Dermis blood vessel endothelial cell (primary cell): ENCODE measurements at places on chromosomes 3 and 15.

- DNase-seq, result peak; percentile 54
Observed at GRCh38 chr3:11328196-11328945, 56.2 kb downstream of the ATG7 start.

DNA sequence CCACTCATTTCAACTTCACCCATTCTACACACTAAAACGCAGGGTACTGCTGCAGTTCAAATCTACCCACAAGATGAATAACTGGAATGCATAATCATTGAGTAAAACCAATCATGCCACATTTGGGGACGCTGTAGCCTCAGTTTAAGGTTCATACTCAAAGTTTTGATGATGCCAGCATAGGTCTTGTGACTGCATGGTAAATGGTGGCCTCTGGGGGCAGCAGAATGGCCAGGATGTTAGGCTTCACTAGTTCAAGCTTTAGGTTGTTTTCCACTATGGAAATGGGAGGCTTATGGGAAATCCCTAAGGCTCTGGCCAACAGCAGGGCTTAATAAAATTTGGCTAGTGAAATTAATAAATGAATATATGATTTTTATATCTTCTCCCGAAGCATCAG, 104.3 kb upstream of the TSC22D2 start:
- DNase-seq, result peak; percentile 21

GRCh38 chr3:168157903-168158302, 62.2 kb upstream of the GOLIM4 start:
- DNase-seq, result no peak

DNA sequence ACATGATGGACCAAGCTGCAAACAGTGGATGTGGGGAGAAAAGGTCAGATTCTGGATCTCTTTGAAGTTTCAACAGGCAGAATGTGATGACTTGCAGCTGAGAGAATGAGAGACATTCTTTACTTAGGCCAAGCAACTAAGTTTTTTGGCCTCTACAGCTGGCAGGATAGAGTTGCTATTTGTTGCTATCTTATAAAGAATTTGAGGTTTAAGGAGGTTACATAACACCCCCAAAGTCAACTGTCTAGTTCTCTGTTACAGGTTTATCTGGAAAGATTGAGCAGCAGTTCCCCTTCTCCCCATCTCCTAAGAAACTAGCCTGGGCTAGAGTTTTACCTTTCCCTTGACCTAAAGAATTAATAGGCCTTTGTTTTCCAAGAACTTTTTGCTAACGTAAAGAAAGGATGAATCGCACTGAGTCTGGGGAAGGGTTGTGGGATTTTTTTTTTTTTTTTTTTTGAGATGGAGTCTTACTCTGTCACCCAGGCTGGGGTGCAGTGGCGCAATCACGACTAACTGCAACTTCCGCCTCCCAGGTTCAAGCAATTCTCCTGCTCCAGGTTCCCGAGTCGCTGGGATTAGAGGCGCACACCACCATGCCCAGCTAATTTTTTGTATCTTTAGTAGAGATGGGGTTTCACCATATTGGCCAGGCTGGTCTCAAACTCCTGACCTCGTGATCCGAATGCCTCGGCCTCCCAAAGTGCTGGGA, 26.6 kb upstream of the SLMAP start:
- no peak for DNase-seq

GRCh38 chr15:95836536-95836935, 494.0 kb upstream of the NR2F2 start:
- no peak for DNase-seq

GRCh38 chr15:23671481-23671880, 15.6 kb downstream of the NDN start:
- no peak for DNase-seq

DNA sequence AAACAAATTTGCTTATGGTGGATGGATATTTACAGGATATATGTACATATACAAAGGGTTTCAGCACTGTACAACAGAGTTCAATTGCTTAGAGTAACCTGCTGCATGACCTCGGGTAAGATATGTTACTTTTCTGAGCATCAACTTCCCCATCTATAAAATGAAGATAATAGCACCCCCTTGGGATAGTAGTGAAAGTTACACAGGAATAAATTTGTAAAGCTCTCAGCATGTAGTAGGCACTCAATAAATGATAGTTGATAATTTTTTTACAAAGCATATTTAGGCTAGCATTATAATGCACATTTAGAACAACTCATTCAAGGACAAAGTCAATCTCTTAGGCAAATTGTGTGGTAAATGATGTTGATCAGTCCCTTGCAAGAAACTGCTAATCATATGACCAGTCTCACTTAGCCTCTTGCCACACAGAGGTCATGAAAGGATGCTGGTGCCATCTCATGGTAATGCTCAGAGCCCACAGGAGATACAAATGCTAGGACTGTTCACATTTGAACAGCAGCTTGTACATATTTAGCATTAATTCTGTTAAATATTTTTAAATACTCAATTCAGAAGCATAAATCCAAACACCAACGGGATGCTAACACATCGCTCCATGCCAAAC, 123.9 kb downstream of the MAGI1 start:
- DNase-seq, result peak; percentile 41

GRCh38 chr3:140391061-140391460, 286.8 kb upstream of the TRIM42 start:
- DNase-seq, result no peak

DNA sequence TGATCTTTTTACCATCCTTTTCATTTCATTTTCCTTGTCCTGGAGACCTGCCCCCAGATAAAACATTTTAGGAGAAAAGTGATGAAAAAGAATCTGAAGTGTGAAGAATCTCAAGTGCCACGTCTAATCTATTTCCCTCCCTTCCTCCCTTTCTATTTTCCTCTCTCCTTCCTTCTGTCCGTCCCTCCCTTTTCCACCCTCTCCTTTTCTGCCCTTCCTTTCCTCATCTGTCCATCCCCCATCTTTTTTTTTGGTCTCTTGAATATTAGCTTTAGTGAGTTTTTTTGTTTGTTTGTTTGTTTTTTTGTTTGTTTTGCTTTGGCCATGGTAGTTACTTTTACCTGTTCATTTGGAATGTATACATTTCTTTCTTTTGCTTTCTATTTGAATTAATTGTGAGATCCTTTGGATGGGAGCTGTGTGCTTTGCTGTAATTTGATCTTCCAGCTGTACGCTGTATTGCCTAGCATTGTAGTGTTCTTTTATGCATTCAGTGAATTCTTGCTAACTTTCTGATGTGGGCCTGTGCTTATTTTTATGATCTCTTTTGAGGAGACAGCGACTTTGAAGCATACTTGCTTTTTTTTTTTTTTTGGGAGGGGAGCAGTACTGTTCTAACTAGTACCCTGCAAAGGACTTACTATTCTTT, 19.2 kb downstream of the CDIN1 start:
- DNase-seq, result no peak

- no peak for DNase-seq
Observed at GRCh38 chr3:9078561-9079240, 115.4 kb upstream of the RAD18 start.

DNA sequence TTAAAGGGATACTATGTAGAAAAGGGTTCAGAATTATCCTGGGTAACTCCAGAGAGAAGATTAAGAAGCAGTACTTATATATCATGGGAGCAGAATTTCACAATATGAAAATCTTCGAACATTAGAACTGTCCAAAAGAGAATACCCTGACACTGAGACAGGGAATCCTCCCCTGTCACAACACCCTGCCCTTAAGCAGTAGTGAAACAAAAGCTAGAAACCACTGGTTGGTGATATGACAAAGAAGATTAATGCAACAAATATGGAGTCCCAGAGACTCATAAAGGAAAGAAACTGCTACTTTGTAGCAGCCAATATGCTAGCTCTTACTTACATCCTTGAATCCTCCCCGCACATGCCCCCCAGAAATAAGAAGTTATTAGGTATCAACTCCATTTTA, 18.5 kb downstream of the MIX23 start:
- DNase-seq, result no peak

- DNase-seq, result peak; percentile 66
Observed at GRCh38 chr15:98668566-98669308, 20.4 kb downstream of the IGF1R start.

- DNase-seq, result no peak
Observed at GRCh38 chr15:60799885-60800284, 320.9 kb upstream of the ICE2 start.

DNA sequence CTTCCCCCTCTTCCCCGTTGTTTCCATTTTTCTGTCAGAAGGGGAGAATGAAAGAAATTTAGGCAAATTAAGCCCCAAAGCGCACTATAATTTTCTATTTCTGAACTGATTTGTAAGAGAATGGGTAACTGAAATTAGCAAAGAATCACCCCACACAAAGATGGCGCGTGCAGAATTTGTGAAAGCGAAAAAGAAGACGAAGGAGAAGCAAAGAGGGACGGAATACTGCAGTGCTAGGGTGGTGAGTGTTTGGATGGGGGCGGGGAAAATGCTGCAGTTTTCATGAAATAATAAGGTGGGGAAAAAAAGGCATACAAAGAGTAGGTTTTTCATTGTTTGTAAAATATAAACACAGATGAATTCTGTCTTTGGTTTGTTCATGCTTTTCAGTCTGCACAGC, 4.6 kb upstream of the CTNNB1 start:
- no peak for DNase-seq

- no peak for DNase-seq
Observed at GRCh38 chr15:35470441-35470840, 75.5 kb downstream of the DPH6 start.

GRCh38 chr3:32140943-32141342, 34.5 kb downstream of the GPD1L start:
- DNase-seq, result peak; percentile 89

DNA sequence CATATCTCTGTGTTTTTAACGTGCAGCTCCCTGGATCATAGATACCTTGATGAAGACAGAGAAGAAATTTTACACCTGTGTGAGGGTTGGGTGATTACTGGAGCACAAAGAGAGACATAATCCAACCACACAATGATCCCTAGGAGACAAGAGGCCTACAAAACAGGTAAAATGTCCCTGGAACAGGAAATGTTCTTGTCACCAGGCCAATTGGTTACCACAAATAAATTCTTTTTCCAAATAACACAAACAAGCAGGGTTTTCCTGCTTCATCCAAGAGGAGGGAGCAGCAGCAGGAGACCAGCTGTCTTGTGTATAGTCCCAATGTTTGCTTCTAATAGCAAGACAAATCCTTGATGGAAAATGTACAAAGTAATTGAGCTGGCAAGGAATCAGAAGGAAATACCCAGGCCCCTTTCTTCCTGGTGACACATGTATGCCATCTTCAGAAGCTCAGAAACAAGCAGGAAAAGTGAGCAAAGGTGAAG, 1.4 kb downstream of the MGLL start:
- DNase-seq, result peak; percentile 66

DNA sequence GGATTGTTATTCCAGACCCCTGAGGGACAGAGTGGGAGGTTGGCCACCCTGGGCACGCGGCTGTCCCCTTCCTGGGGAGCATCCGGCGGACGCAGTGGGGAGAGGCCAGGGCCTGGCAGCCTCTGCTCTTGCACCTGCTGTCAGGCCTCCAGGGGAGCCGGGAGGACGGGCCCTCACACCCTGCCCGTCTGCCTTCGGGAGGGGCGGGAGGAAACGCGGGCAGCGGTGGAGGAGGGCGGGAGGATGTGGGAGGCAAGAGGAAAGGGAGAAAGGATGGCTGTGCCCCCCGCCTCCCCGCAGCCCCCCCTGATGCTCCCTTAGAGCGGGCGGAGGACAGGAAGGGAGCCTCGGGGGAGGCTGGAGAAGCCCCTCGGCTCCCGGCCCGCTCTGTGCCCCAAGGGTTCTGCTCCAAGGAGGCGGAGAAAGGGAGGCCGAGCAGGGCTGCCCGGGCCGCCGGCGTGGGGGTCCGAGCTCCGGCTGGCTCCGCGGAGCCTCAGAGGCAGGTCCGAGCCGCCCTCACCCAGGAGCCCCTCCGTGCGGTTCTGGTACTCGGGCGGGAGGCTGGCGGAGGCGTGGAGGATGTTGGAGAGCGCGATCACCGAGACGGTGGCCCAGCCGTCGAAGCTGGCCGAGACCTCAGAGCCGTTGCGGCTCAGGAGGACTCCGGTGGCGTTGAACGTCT, 40.9 kb downstream of the MUC20 start:
- DNase-seq, result no peak

- no peak for DNase-seq
Observed at GRCh38 chr3:81962396-81962795, 201.0 kb upstream of the GBE1 start.

- DNase-seq, result peak; percentile 46
Observed at GRCh38 chr3:25831578-25831977, 41.7 kb downstream of the OXSM start.

DNA sequence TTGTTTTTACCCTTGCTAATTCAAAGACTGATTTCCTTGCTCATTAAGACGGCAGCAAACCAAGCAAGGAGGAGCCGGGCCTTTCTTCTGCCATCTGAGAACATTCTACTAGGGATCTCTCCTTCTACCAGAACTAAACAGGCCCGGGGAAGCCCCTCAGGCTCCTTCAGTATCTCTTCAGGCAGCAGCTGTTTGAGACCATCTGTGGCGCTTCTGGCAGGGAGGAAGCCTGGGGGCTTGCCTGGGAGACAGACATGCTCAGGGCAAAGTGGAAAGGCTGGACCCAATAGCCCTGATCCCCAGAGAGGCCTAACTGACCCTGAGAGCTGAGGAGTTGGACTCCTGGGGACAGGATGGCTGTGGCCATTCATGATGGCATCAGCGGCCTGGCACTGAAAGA, 67.9 kb downstream of the FEM1B start:
- DNase-seq, result no peak

DNA sequence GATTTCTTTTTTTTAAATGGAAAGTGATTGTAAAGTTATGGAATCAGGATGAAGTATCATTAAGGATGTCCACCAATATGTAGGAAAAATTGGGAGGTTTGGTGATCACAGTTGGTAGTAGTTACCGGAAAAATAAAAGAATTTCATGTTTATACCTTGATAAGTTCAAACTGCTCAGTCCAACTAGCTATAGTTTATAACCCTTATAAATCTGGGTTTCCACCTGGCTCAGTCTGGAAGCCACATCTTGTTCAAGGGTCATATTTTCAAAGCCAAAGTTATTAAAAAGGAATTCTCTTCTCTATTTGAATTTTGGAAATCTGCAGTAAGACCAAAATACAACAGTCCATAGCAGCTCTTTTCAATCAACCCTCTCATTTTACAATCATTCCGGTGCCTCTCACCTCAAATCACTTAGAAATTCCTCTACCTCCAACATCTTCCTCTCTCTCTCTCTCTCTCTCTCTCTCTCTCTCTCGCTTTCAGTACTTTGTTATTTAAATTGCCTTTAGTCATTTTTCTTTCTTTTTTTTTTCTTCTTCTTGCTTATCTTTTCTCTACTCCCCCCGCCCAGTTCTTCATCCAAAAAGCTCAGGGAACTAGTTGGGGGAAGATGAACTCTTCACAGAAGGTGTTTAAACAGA, 186.2 kb upstream of the TBC1D5 start:
- no peak for DNase-seq

GRCh38 chr15:77416148-77416455, 3.8 kb downstream of the PEAK1 start:
- DNase-seq, result peak; percentile 26

- DNase-seq, result peak; percentile 66
Observed at GRCh38 chr3:93843981-93844380, 129.7 kb downstream of the PROS1 start.
